ENCODE measurements at places on chromosomes 6 and 20. TPM values are rescaled to one million over a fixed set of nuclear protein-coding genes. Genes with fewer than 3 reads are reported as not detected.

GRCh38 chr6:129565811-129566210 lies 144.2 kb downstream of the ARHGAP18 start:
- no peak for DNase-seq

DNA sequence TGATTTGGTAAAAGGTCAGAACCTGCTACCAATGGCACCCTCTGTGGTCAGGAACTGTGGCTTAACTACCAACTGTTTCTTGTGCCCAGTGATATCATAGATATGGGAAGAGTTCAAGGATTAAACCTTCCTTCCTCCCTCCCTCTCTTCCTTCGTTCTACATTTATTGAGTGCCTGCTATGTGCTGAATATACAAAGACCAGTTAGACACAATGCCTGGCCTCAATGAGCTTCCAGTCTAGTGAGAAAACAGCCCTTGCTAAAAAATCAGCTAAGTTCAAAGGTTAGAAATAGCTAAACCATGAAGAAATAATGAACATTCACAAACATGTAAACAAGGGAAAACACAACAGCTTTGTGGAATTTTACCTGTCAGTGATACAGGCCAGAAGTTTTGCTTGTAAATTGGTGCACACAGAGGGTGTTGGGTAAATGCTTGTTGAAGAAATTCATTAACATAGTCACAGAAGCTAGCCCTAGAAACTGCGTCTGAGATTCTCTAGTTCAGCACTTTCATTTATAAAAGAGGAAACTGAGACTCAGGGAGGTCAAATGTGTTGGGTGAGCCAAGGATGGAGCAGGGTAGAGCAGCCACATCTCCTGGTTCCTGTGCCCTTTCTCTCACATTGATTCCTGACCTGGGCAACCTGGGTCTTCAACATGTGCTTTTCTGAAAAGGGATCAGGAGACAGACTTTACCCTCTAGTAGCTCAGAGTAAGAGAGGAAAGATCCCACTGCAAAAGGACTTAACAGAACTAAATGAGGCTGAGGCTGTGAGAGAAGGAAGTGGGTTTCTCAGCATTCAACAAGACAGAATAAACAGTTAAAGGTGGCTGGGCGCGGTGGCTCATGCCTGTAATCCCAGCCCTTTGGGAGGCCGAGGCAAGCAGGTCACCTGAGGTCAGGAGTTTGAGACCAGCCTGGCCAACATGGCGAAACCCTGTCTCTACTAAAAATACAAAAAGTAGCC lies 14.4 kb upstream of the FOXO3 start:
- no peak for DNase-seq

- DNase-seq, result peak; percentile 49
Measured at GRCh38 chr6:2876210-2877056, 26.7 kb downstream of the SERPINB9 start.

DNA sequence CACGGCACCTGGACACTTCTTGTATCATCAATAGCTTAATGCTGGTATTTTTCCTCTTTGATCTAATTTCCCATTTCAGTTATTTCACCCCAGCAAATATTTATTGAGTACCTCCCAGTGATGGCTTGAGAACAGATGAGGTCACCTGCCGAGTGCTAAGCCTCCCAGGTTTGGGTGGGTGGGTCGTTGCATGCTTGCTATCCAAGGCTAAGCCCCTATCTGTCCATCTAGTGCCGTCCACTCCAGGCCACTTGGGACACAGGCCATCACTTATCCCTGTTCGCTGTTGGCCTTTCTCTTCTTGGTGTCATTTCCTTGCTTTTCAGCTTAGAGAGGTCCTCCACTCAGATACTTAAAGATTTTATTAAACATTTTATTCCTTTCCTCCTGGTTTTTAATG lies 10.8 kb upstream of the NNAT start:
- no peak for DNase-seq

GRCh38 chr6:41449399-41450245 lies 96.6 kb upstream of the FOXP4 start:
- DNase-seq, result no peak

GRCh38 chr6:3013901-3014674 lies 14.4 kb downstream of the NQO2 start:
- no peak for DNase-seq

DNA sequence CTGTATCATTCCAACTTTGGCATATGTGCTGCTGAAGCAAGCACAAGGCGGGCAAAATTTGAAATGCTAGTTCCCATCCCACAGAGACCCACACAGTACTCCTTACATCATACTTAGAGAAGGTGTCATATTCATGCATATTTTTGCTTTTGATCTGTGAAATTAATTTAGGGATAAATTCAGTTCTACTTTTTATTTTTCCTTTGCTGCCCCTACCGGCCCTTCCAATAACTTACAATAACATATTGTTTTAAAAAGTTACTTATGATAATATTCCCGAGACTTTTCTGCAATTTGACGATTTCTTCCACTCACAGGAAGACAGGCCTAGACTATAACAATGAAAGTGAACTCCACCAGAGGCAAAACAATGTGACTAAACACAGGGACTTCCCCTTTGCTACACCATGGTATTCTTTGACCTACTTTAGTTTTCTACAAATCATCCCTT lies 35.0 kb downstream of the SESN1 start:
- DNase-seq, result no peak

DNA sequence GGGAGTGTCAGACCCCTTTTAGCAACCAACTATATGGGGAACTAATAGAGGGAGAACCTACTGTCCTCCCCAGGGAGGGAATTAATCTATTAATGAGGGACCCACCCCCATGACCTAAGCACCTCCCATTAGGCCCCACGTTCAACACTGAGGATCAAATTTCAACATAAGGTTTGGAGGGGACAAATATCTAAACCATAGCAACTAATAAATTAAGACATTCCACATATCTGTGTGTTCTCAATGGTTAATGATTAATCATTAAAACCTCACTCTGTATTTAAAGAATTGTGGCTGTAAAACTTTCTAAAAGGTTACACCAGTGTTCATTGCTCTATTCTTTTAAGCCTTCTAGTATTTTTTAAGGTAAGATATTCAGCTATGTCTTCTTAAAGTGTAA lies 500.4 kb upstream of the SULF2 start:
- no peak for DNase-seq

- no peak for DNase-seq
Measured at GRCh38 chr20:19552221-19553180, 205.6 kb upstream of the RIN2 start.

DNA sequence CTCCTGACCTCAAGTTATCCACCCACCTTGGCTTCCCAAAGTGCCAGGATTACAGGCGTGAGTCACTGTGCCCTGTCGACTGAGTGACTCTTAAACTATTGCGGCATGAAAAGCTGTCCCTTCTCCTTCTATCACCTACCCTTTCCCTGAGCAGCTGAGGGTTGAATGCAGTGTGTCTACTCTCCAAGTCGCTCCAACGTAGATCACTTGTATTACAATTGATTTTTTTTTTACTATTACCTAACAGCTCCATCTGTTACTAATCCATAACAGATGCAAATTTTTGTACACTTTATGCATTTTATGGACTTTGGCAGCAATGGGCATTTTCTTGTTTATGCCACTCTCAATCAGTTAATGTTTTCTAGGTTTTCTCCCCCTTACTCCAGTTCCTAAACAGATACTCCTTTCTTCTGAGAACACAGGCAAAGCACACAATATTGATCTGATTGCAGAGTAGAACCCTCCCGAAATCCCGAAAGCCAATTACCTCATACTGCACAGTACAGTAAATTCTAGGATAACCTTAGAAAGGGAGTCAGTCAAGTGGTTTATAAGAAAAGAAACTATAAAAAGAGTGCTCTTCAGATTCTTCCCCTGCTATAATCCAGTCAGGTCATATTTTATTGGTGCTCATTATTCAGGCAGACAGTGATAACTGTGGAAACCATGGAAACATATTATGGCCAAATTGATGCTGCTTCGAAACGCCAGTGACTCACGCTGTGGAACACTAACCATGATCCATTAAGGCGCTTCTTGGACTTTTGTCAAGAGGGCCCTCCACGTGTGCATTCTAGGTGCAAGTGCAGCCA lies 273.0 kb downstream of the ADGB start:
- DNase-seq, result peak; percentile 70

DNA sequence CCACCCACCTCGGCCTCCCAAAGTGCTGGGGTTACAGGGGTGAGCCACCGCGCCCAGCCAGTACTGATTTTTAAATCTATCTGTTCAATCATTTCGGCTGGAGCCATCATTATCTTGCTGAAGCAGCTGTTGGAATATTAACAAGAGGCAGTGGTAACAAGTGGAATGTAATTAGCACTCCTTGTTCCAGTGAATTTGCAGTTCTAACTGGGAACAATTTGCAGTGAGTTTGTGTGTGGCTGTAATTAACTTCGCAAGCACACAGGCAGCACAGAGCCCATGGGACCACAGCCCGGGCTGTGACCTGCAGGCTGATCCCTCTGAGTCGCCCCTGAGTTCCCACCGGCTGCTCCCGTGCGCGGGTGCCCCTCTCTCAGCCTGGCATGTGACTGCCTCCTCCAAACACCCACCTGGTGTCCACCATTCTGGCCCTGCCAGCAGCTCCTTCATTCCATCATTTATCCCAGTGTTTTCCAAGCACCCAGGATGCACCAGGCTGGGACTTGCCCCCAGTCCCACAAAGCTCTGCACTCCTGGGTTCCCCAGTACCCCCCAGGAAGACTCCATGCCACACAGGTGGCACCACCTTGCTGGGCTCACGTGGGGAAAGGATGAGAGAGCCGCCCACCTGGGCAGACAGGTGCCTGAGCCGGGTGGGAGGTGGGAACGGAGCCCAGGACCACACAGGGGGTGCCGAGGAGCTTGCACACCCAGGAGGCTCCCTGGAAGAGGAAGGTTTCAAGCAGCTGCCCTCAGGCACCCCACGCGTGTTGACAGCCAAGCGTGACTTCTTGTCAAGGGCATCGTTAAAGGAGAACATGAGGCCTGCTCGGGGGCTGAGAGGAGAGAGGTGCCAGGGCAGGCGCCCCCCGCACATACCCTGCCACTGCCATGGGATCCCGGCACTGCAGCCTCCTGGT lies 75.2 kb downstream of the YTHDF1 start:
- DNase-seq, result no peak

GRCh38 chr20:32672982-32673851 lies 524 bp downstream of the C20orf203 start:
- no peak for DNase-seq

- DNase-seq, result no peak
Measured at GRCh38 chr6:17276766-17277165, 4.4 kb upstream of the RBM24 start.

- no peak for DNase-seq
Measured at GRCh38 chr6:35970181-35970580, 49.3 kb upstream of the SRPK1 start.

DNA sequence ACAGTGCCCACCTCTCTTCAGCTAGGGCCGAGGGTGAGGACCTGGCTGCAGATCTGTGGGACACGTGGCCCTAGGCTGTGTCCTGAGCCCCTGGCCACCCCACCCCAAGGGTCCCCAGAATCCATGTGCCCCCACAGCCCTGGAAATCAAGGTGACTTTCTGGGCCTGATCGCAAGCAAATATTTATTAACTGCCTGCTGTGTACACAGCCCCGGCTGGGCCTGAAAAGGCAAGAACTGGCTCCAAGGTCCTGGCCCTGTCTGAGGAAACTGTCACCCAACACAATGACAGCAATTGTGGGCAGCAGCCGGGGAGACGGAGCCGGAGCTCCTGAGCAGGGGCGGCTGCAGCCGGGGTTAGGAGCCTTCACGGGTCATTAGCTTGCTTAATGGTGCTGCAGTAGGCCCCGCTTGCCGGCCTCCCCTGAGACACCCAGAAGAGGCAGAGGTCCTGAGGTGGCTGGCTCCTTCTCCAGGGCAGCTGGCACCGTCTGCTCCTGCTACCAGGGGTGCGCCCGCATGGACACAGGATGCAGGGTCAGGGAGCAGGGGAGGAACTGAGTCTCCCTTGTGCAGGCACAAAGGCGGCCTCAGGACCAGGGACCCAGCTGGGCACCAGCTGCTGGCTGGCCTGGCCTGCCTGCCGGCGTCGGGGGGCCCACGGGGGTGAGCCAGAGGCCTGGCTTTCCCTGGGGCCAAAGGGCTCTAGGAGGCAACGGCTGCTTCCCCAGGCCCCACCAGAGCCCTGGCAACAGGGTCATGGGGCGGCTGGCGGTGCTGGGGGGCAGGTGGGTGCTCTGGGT lies 24.1 kb downstream of the NPEPL1 start:
- no peak for DNase-seq

- peak; percentile 87 for DNase-seq
Measured at GRCh38 chr6:12490904-12491571, 200.9 kb downstream of the EDN1 start.

DNA sequence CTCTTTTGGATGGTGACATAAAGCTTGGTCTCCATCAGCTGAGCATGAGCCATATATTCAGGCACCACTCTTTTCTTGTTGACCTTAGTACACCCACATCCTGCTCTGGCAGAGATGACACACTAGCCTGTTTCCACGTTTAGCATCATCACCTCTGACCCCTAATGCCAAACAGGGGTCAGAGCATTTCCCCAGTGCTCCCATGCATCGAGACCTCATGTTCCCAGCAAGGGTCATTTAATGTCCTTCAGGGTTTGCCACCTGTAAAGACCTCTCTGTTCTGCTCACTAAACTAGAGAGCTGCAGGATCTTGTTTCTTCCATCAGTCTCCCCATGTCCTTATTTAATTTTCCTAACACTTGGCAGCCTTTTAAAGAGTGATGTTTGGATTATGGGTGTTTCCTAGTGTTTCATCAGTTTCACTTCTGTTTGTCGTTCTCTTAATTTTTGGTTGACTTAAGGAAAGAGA lies 97.5 kb downstream of the AIG1 start:
- no peak for DNase-seq

DNA sequence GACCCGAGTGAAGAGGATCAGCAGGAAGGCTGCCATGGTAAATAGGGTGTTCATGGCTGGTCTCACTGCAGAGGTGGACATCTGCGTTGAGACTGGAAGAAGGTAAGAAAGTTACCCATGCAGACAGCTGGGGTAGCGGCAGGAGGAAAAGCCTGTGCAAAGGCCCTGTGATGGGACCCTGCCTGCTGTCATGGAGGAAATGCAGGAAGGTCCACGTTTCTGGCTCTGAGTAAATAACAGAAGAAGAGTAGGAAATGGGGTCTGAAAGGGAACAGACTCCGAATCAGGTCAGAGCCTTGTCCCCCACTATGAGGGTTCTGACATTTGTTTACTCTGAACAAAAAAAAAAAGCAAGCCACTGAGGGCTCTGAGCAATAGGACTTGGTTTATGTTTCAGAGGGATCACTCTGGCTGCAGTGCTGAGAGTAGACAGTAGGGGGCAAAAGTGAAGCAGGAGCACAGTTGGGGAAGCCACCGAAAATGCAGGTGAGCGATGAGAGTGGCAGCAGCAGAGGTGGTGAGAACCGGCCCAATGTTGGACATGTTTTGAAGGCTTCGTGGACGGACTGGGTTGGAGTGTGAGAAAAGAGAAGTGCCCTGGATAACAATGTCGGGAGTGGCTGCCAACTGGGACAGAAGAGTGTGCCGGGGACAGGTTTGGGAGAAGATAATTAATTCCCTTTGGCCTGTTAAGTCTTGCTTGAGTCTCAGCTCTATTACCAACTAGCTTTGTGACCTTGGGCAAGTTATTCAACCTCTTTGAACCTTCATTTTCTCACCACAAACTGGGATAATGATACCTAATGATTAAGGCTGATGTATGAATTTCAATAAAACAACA lies 57.9 kb upstream of the MAP7 start:
- no peak for DNase-seq

Gene ADGB
- not detected for polyA plus RNA-seq

Gene C6orf15
- polyA plus RNA-seq, result not detected

Gene TUBE1
- 16.6 TPM for polyA plus RNA-seq

Gene CYP39A1
- not detected for polyA plus RNA-seq

Gene KCNK16
- not detected for polyA plus RNA-seq

Gene TCF21
- polyA plus RNA-seq, result 0.09 TPM

Gene PREX1
- polyA plus RNA-seq, result 0.75 TPM

Gene LY6G6F
- polyA plus RNA-seq, result not detected

Measured in BJ (cell line).